ENCODE measurements at places on chromosomes 6 and 20.

DNA sequence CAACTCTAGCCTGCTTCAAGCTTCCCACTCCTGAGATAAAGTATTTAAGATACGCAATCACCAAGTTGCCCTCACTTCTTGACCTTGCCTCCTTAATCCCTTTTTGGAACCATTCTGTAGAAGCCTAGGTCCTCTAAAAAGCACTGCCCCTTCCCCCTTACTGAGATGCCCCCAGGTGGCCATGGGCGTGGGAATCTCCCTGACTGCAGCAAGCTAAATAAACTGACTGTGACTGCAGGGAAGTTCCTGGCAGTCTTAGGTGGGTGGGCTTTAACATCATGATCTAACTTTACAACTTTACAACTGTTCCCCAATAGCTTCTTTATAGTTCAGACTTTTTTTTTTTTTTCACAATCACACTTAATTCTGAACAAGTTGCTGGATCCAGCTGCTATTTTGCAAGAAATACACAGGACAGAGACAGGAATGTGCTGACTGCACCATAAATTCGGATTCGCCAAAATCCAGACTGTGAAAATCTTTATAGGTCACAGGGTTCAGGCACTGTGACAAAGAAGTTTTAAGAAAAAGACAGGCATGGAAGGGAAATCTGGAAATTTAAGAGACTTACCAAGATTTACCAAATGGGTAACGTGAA, 344.2 kb upstream of the SULF2 start:
- H3K4me3 ChIP-seq: no peak overlapping the region
- H3K36me3 ChIP-seq: no peaks in the 10 kb centered on the region
- H3K27ac ChIP-seq: no peak overlapping the region
- no peak for DNase-seq
- no peaks in the 10 kb centered on the region for H3K27me3 ChIP-seq
- H3K4me1 ChIP-seq: no peaks in the 10 kb centered on the region

GRCh38 chr6:168163096-168163731, 84.2 kb upstream of the FRMD1 start:
- H3K27ac ChIP-seq: no peak overlapping the region
- H3K4me1 ChIP-seq: no peaks in the 10 kb centered on the region
- H3K27me3 ChIP-seq: no peaks in the 10 kb centered on the region
- H3K4me3 ChIP-seq: no peak overlapping the region

- no peaks in the 10 kb centered on the region for H3K4me1 ChIP-seq
- H3K27me3 ChIP-seq: no peaks in the 10 kb centered on the region
- H3K36me3 ChIP-seq: no peaks in the 10 kb centered on the region
These were observed 461.8 kb downstream of the CDKAL1 start for GRCh38 chr6:20996099-20996498.

- H3K27me3 ChIP-seq: no peaks in the 10 kb centered on the region
- H3K4me3 ChIP-seq: no peak overlapping the region
- no peak overlapping the region for H3K27ac ChIP-seq
These were observed 70.2 kb upstream of the INSM1 start for GRCh38 chr20:20297752-20298151.

GRCh38 chr6:14232889-14233288, 115.3 kb downstream of the CD83 start:
- H3K27ac ChIP-seq: no peak overlapping the region
- no peaks in the 10 kb centered on the region for H3K4me1 ChIP-seq
- no peak overlapping the region for H3K4me3 ChIP-seq
- H3K27me3 ChIP-seq: no peaks in the 10 kb centered on the region
